Stimulated activated CD8-positive, alpha-beta memory T cell treated with anti-CD3 and anti-CD28 coated beads, Interleukin-15, amount 100 ng/mL, for 24 hours (primary cell): ENCODE measurements at places on chromosomes 12 and 14.
A peak's percentile ranks its signal among the peaks of the same experiment; 100 is the strongest.

DNA sequence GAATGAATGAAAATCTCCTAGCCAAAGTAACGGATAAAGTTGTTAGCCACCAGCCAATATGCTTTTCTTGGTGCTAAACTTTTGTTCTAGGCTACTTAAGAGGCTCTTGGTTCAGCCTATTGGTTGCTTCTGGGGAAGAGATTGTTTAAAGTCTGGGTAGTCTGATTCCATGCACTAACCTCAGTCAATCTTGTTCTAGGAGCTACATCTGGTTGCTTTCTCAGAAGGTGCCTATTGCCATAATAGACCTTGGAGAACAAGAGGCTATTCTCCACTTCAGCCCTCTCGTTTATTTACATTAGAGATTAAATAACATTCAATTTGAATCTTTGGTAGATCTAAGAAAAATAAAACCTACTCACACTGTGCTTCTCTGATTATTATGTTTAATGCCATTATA is 40.8 kb upstream of the OTOGL start:
- no peak for DNase-seq

DNA sequence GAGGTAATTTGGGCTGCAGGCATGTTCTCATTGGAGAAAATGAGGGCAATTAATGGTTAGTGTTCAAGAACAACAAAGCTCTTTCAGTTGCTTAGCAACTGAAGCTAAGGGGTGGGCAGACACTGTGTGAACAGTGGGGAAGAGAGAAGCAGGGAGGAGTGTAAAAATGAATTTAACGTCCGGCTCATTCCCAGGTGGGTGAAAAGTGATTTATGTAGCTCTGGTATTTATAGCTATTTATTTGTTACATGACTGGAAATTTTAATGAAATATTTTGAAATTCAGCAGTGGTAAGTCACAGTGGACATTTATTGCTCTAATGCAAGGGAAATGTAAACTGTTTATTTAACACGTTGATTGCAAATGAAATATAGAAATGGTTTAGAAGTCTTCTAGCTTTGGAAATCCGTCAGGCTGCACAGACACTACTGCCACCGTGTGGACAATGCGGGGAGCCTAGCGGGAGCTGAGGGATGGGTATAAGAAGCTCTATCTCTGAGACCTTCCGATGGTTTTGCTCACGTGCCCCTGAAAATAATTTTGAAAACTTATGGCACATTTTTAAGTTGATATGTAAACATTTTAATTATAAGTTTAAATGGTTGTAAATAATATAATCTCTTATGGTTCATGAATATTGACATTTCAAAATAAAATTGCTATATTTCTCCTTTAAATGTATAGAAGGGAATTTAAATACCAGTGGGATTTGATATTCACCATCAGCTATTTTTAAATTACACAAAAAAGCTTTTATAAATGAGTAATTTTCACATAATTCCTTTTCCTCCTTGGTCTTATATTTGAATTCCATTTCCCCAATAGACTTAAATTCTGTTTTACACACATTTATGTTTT is 54.4 kb downstream of the E2F7 start:
- DNase-seq: peak; percentile 35

DNA sequence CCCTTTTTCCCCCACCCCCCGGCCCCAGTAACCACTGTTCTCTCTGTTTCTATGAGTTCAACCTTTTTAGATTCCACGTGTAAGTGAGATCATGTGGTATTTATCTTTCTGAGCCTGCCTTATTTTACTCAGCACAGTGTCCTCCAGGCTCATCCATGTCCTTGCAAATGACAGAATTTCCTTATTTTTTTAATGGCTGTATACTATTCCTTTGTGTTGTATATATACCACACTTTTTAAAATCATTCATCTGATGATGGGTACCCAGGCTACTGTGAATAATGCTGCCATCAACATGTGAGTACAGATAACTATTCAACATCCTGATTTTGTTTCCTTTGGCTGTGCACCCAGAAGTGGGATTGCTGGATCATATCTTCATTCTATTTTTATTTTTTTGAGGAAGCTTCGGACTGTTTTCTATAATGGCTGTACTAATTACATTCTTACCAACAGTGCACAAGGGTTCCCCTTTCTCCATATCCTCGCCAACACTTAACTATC is 54.7 kb downstream of the DDX51 start:
- DNase-seq: no peak

- DNase-seq: no peak
These were observed 645 bp downstream of the FOXA1 start for GRCh38 chr14:37594238-37594970.

DNA sequence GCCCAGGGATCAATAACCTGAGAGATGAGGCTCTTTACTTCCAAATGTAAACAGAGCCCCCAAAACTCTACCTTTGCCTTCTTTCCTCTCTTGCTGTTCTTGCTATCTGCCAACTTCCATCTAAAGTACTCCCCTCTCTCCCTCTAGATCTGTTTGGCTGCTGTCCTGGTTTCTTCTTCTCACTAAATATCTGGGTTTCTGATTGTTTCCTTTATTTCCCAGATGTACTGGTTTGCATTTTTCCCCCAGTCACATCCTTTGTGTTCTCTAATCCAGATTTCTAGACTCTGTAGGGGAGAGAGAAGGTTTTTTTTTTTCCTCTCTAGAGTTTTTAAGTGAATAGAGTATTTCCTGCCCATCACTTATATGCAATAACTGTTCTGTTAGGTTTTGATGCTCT is 7.1 kb upstream of the SALL2 start:
- DNase-seq: no peak

GRCh38 chr12:52252728-52253343 is 19.8 kb downstream of the KRT7 start:
- DNase-seq: no peak

DNA sequence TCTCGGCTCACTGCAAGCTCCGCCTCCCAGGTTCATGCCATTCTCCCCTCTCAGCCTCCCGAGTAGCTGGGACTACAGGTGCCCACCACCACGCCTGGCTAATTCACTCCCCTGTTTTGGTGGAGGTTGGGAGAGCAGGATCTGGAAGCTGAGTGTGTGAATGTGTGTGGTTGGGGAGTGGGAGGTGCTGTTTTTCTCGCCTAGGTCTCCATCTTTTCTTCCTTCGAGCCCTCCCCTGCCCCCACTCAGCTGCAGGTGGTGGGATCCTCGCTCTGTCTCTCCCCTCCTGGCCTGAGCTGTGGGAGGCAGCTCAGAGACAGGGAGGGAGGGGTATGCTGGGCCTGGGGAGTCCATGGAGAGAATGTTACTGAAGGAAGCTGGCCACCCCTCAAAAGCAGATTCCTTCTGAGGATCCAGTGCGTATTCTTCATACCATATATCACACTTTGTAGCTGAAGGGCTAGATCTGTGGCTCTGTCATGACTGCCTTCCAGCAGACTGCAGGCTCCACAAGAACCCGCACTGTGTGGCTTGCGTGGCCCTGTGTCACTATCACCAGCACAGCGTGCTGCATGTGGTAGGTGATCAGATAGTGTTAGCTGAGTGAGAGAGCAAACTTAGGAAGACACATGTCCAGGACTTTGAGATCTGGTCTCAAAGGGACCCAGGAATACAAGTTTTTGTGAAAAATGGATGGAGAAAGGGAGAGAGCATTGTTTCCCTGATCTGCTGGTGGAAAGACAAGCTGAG is 2.8 kb downstream of the KRT83 start:
- DNase-seq: no peak

DNA sequence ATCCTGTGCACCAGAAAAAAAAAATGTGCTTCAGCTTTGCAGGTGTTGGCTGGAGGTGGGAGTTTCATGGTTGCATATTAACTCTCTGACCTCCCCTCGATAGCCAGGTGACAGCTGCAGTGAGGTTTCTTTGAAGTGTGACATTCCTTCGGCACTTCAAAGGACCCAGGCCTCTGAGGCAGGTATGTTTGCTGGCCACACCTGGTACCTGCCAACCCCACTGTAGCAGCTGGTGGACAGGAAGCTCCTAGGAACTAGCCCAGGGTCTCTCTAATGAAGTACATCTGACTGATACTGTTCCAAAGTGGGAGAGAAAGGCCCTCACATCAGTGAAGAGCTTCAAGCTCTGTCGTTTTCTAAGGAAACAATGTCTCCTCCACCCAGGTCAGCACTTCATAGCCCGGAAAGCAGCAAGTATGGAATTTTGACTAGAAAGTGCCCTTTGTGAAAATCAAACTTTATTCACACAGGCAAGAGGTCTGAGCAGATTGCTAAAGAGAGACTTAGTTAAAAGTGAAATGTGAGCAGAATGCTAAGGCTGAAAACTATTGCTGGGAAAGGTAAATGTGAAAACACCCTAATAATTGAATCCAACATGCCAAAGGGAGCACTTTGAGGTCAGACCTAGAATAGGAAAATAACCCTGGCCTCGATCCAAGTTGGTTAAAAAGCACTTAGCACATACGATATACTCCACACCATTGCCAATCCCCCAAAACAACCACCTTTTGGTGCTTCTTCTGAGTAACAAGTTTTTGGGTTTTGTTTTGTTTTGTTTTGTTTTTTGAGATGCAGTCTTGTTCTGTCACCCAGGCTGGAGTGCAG is 71.3 kb downstream of the PHLDA1 start:
- no peak for DNase-seq

GRCh38 chr12:41532072-41532471 is 344.0 kb downstream of the PDZRN4 start:
- no peak for DNase-seq
